IPS DF 6.9 (cell line): ENCODE measurements at places on chromosomes 2 and 18.

GRCh38 chr2:128413014-128413717 lies 94.5 kb upstream of the HS6ST1 start:
- DNase-seq = no peak

- DNase-seq = no peak
Observed at GRCh38 chr2:109468893-109469292, 144.9 kb downstream of the SEPTIN10 start.

- DNase-seq = no peak
Observed at GRCh38 chr2:219078126-219078525, 17.4 kb upstream of the IHH start.

DNA sequence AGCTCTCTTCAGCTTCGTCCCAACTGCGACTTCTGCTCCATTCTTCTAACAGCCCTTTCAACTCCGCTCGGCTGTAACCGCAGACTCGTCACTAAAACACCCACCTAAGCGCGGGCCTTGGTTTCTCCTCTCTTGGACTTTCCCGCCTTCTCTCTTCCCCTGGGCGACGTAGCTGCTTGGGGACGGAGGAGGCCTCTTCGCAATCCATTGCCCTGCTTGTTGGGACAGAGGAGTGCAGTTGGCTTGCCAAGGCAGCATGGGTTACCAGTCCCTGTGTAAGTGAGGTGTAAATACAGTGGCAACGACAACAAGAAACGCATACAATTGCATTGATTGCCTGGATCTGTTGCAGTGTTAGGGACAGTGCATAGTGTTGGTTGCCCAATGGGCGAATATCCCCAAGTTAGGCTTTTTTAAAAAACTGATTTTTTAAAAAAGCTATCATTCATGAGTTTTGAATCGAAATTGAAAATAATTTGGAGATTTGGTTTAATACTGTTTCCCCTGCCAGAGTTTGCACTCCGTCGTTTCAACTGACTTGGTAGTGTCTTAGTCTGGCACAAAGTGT lies 484 bp upstream of the DARS1 start:
- no peak for DNase-seq

DNA sequence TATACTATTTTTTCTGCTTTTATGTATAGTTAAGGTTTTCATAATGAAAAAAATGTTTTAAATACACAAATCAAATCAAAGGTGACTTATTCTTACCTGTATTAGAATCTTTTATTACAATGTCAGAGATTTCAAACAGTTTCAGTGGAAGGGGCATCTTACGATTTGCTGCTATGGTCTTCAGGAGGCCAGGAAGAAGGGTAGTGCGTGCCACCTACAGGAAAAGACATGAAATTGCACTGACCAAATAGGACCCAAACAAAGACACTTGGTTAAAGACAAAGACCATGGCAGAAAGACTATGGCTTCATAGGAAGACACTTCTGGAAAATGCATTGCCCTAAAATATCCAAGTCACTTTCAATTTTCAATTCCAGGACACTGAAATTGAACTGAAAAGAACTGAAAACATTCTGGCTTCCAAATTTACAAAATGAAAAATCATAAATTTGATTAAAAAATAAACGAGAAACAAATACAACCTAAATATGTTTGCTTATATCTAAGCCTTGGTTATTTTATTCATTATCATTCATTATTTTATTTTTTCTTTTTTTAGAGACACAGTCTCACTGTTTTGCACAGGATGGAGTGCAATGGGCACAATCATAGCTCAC lies 42.1 kb downstream of the FARSB start:
- peak; percentile 13 for DNase-seq

- no peak for DNase-seq
Observed at GRCh38 chr2:216082117-216082711, 495 bp downstream of the TMEM169 start.

DNA sequence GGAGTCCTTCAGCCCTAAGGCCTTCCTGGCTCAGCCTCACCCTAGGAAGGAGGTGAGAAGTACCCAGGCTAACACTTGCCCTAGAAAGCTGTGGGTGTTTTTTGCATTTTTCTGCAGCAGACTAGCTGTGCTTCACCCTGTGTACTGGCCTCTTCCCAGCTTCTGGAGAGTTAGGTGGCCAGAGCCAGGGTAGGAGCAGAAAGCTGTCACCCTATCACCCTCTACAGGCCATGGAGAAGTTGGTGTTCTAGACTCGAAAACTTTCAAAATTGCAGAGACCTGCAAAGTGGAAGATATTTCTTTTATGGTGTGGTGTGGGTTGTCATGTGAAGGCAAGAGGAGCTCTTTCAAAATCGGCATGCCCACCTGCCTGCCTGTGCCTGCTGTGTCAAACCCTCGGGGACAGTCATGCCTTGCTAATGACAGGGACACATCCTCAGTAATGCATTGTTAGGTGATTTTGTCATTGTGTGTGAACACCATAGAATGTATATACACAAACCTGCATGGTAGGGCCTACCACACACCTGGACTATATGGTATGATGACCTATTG lies 29.8 kb downstream of the EHD3 start:
- DNase-seq = no peak

- DNase-seq = no peak
Observed at GRCh38 chr2:95530734-95531133, 46.2 kb upstream of the TRIM43B start.

DNA sequence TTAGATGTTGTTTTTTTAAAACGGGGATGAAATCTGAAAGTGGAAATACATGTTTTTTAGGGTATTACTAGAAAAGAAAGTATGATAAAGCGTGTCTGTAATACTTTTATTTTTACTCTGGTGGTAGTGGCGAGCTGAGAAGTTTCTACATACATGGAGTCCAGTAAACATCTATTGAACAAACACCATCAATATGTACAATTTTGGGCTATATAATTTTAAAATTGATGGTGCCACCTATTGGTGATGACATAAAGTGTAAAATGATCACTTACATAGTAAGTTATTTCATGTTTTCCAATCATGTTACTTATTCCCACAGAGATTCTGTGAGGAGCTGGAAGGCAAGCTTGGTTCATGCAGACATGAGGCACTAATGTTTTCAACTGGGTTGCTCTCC lies 31.5 kb upstream of the NFE2L2 start:
- DNase-seq = no peak
